ENCODE measurements at places on chromosomes 1 and 21.

GRCh38 chr1:22803833-22804232 is 93.2 kb downstream of the EPHB2 start:
- DNase-seq: no peak

- DNase-seq: no peak
These were observed 62.0 kb upstream of the SAMD11 start for GRCh38 chr1:861714-862113.

- no peak for DNase-seq
These were observed 25.8 kb downstream of the ABCA4 start for GRCh38 chr1:94095112-94095637.

GRCh38 chr1:9455487-9456234 is 83.6 kb upstream of the SLC25A33 start:
- peak; percentile 76 for DNase-seq

GRCh38 chr1:201128476-201128875 is 1.5 kb upstream of the ASCL5 start:
- DNase-seq: no peak

DNA sequence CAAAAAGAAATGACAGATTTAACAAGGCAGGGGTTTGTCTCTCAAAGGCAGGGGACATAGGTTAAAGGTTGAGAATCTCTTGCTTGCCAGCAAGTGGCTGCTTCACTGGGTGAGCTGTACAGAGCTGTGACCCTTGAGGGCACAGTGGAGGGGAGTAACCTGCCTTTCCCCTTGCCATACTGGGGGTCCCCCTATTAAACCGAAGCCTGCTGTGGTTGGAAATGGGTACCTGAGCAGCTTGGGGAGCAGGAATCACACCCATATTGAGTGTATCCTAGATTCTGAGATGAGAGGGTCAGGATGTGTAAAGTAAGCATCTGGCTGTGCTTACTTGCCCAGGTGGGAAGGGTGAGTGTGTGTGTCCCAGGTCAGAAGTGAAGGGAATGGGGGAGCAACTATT is 31.8 kb downstream of the WNT4 start:
- no peak for DNase-seq

- DNase-seq: no peak
These were observed 120.1 kb downstream of the XPR1 start for GRCh38 chr1:180751921-180752320.

DNA sequence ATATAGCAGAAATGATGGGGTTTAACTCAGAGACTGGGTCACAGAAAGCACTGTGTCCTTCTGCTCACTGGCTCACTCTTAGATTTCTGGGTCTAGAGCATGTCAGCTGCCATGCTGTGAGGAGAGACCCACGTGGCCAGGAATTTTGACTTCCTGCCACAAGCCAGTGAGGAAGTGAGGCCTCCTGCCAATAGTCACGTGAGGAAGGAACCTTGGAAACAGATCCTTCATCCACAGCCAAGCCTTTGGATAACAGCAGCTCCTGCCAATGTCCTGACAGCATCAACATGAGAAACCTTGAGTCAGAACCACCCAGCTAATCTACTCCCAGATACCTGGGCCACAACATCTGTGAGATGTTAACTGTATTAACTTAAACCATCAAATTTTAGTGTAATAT is 114.5 kb upstream of the PLPPR5 start:
- DNase-seq: no peak

GRCh38 chr1:98989556-98989907 is 15.1 kb downstream of the PLPPR5 start:
- no peak for DNase-seq

GRCh38 chr1:39925721-39926342 is 24.1 kb upstream of the MYCL start:
- no peak for DNase-seq

DNA sequence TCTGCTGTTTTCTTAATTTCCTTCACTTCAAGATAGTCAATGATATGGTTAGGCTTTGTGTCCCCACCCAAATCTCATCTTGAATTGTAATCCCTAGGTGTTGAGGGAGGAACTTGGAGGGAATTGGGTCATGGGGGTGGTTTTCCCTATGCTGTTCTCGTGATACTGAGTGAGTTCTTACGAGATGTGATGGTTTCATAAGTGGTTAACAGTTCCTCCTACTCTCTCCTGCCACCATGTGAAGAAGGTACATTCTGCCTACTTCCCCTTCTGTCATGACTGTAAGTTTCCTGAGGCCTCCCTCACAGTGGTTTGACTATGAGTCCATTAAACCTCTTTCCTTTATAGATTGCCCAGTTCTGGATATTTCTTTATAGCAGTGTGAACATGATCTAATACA is 74.0 kb upstream of the SAMSN1 start:
- peak; percentile 26 for DNase-seq

DNA sequence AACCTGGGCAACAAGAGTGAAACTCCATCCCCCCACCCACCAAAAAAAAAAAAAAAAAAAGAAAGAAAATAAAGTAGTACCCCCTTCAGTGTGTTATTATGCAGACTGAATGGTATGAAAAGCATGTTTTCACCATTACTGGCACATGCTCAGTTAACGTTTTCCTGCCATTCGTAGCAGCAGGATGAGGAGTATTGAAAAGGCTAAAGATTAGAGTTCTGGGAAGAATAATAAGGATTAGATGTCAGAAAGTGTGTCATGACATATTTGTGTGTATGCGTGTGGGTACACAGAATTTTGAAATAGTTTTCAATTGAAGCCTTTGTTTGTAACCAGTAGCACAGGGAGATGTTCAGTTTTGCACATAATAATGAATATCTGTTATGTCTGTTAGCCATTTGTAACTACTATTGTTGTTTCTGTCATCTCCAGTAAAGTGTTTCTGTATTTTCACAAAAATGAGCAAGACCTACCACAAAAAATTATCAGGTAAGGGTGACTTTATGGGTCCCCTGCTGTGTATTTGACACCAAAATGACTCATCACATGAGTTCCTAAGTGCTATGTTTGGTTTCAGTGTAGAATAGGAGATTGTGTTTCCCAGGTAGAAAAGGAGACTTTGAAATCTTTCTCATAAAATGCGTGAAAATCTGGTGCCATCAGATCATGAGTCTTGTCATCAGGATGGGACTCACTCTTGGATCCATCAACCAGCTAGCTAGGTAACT is 358.9 kb downstream of the DISC1 start:
- DNase-seq: no peak

GRCh38 chr1:43750083-43750482 is 42.7 kb downstream of the ST3GAL3 start:
- DNase-seq: no peak

- DNase-seq: no peak
These were observed 32.2 kb upstream of the SYT2 start for GRCh38 chr1:202742496-202742895.

GRCh38 chr21:34887105-34887442 is 162.0 kb downstream of the RUNX1 start:
- peak; percentile 49 for DNase-seq

DNA sequence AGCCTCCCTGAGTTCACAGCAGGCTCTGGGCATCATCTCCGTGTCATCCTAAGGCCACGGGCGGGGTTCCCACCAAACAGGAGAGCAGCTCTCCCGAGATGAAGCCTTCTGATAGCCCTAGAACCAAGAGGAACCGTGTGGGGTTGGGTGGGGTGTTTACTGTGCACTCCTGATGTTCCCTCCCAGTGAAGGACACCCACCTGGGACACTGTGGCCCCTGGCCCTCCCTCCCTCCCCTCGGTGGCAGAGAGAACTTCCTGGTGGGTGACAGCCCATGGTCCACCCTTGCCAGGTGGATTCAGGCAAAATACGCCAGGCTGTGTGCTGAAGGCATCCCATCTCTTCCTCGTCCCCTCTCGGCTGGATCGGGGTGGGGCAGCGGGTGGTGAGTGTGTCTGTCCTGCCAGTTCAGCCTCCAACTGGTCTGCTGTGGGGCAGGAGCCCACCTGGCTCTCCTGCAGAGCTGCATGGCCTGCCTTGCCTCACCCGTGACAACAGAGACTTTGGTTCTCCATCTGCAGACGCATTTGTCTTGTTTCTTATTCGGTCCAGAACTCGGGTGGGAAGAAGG is 15.6 kb upstream of the C1orf174 start:
- DNase-seq: no peak

- peak; percentile 59 for DNase-seq
These were observed 28.9 kb downstream of the VANGL1 start for GRCh38 chr1:115670476-115671175.

- DNase-seq: no peak
These were observed 4.7 kb downstream of the FOXO6 start for GRCh38 chr1:41365772-41366454.

DNA sequence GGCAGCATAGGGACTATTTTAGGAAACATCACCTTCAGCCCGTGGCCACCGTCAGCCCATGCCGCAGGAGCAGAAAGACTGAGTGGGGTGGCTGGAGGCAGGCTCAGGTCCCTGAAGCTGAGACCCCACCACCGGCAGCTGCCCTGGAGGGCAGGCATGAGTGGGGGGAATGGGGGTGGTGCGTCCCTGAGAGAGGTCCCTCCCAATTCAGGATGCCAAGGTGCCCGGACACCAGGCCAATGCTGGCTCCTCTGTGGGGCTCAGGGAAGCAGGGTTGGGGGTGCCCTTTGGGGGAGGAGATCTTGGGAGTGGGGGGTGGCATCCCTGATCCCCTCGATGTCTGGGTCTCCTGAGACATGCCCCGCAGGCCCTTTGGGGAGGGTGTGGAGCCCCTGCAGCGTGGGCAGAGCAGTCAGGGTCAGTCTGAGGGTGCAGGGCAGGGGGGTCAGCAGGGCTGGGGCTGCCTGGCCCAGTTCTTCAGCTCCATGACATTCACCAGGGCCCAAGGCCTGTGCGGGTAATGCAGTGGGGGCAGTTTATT is 998 bp upstream of the TTC34 start:
- DNase-seq: no peak

DNA sequence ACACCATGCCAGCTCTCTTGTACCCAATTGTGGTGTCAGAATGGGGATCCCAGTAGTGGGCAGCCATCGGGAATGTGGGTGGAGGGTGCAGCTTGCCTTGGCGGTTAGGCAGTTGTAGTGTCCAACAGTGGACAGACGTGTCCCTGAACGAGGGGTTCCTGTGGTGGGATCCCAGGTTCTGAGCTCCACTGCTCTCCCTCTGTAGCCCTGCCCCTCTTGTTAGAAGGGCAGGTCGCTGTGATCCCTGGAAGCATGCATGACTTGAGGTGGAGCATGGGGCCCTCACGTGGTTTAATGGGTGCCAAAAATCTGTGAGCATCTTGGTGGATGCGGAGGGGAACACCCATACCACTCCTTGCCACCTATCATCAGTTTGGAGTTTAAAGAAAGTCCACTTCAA is 4.3 kb downstream of the GALNT2 start:
- no peak for DNase-seq

DNA sequence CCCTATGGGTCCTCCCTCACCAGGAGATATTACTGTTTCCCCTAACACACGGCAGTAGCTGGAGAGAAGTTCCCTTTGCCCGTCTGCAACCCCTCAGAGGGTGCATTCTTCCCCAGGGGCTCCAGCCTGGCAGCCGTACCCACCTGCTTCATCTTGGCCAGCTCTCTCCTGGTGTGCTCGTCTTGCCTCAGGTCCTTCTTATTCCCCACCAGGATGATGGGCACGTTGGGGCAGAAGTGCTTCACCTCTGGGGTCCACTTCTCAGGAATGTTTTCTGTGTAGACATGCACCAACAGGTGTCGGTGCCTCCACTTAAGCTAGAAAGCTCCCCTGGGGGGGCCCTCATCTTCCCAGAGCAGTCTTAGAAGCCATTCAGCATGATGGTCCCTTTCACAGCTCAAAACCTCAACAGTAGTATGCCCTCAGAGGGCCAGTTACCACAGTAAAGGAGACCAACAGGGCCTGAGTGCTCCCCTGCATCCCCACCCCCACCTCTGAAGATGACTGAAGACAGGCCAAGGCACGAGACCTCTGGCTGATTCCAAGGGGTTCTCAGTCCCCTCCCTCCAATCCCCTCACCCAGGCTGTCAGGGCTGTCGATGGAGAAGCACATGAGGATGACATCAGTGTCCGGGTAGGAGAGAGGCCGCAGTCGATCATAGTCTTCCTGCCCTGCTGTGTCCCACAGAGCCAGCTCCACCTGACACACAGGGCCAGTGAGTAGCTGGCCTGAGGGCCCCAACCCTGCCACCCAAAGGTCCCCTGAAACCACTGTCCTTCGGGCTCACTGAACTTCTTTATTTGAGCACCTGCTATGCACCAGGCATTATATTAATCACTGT is 4.3 kb downstream of the RHOC start:
- DNase-seq: no peak

- DNase-seq: peak; percentile 38
These were observed 52.0 kb downstream of the CD2 start for GRCh38 chr1:116806245-116806644.

DNA sequence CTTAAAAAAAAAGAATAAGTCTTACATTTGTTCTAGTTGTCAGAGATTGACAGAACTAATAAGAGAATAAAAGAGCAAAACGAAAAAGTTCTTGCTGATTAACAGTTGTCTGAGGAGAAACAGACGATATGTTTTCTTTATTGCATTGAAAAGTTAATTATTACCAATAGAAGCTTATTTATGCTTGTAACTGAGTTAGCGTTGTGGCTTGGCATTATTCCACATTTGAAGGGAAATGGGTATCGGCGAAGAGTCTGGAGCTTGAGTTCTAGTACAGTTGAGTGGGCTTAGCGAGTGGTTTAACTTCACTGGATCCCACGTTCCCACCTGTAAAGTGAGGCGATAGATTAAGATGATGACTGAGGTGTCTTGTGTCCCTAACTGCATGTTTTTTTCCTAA is 109.0 kb downstream of the SDCCAG8 start:
- DNase-seq: no peak

DNA sequence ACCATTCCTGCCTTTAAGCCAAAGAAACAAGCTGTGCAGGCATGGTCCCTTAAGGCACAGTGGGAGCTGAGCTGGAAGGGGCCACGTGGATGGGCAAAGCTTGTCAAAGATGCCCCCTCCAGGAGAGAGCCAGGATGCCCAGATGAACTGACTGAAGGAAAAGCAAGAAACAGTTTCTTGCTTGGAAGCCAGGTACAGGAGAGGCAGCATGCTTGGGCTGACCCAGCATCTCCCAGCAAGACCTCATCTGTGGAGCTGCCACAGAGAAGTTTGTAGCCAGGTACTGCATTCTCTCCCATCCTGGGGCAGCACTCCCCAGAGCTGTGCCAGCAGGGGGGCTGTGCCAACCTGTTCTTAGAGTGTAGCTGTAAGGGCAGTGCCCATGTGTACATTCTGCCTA is 1.3 kb upstream of the SLC50A1 start:
- DNase-seq: no peak

- no peak for DNase-seq
These were observed 48.0 kb upstream of the SLC16A1 start for GRCh38 chr1:113003751-113004690.

GRCh38 chr1:116435806-116436610 is 63.0 kb downstream of the ATP1A1 start:
- DNase-seq: peak; percentile 25

DNA sequence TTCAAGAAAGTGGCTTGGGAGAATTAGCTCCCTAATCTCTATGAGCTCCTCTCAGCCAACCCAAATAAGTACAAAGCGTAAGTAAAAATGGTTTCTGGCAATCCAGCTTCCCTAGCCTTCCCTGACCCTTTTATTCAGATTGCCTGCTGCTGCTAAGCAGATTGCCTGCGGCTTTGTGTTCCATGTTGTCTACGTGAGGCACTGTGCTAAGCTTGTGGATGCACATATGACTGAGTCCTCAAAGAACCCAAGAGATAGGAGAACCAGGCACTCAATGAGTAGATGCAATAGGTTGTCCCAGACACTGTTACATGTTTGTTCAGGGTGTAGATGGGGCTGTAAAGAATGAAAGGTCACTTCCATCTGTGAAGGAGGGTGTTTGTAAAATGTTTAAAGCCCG is 6.3 kb upstream of the OSBPL9 start:
- DNase-seq: no peak

- peak; percentile 85 for DNase-seq
These were observed 2.9 kb downstream of the LMO4 start for GRCh38 chr1:87331365-87332241.

GRCh38 chr1:61682891-61683290 is 42.0 kb downstream of the TM2D1 start:
- no peak for DNase-seq
